ENCODE measurements at places on chromosomes 11 and 22.
A peak's percentile ranks its signal among the peaks of the same experiment; 100 is the strongest.

GRCh38 chr11:69656536-69657455, 15.8 kb downstream of the CCND1 start:
- DNase-seq, result no peak

DNA sequence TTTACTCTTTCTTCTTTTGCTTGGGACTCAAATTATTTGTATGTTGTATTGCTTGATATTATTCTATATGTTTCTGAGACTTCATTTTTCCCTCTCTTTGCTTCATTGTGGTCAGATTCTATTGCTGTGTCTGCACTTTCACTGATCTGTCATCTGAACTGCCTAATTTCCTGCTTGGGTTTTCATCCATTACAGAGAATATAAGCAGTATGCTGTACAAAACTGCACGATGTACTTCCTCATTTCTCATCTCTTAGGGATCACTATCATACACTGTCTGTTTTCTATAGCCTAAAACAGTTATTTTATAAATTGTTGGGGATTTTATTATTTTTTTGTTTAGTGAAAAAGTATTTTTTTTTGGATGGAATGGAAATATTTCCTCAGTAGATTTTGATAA, 736.7 kb upstream of the ANO5 start:
- no peak for DNase-seq

DNA sequence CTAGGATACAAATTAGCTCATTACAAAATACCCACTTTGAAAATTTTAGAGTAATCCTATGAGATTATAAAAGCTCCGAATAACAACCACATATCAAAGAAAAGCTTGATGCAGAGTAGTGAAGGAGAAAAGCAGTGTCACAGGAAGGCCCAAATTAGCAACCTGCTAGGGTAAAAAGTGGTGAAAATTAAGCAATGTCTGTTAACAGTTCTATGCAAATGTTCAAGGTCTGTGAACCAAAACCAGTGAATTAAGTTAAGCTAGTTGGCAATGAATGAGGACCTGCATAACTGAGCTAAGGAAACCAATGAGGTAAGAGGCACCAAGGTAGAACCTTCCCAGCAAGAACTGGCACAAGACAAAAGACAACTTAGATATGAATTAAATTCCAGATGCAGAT, 29.6 kb downstream of the PRDM10 start:
- DNase-seq, result no peak

DNA sequence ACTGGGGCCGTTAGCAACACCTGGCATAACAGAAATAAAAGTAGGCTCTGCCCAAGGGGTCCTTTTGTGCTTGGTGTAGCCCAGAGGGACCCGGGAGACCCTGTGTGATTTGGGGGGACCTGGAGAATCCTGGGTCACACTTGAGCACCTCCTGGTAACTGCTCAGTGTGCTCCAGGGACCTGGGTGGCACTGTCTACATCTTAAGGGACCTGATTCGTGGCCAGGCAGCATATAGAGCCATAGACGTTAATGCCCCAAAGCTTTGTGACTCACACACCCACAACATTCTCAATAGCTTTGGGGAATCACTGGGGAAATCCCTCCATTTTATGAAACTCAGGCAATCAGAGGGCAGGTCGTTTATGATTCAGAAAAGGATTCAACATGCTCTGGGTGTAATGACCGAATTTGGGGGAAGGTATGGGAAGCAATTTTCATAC, 3.6 kb upstream of the IGF2 start:
- peak; percentile 12 for DNase-seq

DNA sequence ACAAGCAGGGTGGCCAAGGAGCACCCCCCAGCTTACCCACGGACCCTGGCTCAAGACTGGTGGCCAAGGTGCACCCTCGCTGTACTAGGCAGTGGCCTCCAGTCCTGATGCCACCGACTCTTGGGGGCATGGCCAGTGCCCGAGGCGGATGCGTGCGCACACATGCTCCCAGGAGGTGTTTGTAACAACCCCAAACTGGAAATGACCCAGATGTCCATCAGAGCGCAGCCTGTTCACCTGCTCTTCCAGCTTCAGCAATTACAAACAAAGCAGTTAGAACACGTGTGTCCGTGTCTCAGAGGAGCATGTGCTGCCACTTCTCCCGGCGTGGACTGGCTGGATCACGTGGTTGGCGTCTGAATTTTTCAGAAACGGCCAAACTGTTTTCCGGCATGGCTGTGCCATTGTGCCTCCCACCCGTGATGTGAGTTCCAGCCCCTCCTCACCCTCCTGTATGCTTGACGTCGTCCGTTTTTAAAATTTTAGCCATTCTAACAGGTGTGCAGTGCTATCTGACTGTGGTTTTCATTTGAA, 7.1 kb upstream of the MUC6 start:
- DNase-seq, result no peak

DNA sequence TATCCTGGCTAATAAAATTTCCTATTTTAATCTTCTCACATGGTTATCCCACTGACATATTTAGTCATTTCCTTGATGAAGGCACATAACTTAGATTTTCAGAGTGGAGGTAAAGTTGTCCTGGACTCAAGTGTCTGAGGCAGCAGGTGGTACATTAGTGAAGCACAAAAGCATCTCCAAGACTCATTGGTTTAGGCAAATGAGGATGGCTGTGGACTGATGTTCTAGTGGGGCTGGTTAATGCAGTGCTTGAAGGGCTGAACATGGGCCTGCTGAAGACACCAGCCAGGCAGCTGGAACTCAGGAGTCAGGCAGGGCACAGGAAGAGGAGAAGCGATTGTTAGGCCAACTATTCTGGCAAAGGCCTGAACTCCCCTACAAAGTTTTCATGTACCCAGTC, 76.3 kb upstream of the SESN3 start:
- no peak for DNase-seq

DNA sequence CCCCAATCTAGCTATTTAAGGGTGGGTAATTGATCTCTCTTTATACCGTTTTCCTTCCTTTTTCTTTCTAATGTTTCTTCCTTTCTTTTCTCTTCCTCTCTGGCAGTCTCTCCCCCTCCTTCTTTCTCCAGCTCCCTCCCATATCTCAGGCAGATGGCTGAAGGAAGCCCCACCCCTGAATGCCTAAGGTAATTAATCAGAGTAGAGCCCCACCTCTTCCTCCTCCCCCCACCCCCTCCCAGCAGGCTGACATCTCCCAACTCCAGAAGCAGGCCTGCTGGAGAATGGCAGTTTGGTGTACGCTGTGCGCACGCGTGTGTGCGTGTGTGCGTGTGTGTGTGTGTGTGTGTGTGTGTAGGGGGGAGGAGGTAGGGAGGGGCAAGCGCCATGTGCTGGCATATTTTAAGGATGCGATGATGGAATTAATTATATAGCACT, 122.6 kb downstream of the APOL5 start:
- DNase-seq, result peak; percentile 96
